GDM1 (cell line): ENCODE measurements at places on chromosomes 6 and 20.

GRCh38 chr20:51584737-51585136, 42.2 kb upstream of the NFATC2 start:
- no peak for DNase-seq

GRCh38 chr6:133767357-133767970, 121.4 kb upstream of the TCF21 start:
- DNase-seq: no peak

GRCh38 chr20:25318471-25319240, 70.8 kb downstream of the PYGB start:
- no peak for DNase-seq

GRCh38 chr6:56911847-56912246, 43.1 kb upstream of the BEND6 start:
- DNase-seq: no peak

GRCh38 chr20:60024245-60024644, 66.0 kb downstream of the CDH26 start:
- DNase-seq: no peak

DNA sequence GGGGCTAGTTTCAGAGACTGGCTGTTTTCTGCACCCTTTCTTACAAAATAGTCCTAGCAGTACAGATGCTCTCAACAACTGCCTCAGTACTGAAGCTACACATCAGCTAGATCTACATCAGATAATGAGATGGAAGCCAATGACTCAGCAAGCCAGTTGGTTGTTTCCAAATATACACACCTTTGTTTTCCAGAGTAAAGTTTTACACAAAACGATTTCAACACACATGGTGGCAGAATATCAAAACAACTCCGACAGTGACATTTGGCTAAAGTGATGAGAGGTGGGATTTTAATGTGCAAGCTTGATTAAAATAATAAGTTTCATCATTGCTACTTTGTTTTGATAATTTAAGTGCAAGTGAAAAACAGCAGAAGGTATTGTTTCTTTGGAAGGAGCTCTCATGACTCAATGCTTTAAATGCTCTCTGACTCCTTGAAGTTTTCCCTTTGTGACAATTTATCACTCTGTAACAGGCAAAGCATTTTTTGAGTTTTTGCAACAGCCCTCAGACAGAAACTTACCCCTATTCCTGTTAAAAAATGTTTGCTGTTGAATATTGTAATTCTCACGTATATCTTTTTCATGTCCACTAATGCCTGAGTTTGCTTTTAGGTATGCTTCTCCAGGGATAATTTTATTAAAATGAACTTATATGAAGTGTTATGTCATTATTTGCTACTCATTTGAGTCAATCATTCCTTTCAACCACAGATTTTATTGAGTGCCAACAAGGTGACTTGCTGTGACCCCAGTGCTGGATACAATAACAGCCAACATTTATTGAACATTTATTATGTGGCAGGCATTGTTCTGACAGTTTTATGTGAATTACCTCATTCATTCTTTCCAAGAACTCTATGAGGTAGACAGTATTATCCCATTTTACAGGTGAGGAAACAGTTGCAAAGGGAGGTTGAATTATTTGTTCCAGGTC, 882.0 kb downstream of the TFAP2A start:
- no peak for DNase-seq

GRCh38 chr6:18392346-18392877, 5.3 kb downstream of the RNF144B start:
- no peak for DNase-seq

GRCh38 chr6:4677011-4677750, 99.0 kb upstream of the CDYL start:
- no peak for DNase-seq

DNA sequence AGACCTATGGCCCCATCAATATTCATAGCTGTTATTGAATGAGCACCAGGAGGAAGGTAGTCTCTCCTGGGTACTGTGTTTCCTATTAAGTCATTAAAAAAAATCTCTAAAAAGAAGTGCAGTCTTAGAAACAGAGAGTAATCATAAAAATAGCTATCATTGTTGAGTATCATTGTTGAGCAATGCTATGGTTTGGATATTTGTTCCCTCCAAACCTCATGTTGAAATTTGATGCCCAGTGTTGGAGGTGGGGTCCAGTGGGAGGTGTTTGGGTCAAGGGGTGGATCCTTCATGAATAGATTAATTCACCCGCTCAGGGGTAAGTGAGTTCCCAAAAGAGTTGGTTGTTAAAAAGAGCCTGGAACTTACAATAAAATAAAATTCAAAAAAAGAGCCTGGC, 88.1 kb upstream of the IYD start:
- DNase-seq: no peak

DNA sequence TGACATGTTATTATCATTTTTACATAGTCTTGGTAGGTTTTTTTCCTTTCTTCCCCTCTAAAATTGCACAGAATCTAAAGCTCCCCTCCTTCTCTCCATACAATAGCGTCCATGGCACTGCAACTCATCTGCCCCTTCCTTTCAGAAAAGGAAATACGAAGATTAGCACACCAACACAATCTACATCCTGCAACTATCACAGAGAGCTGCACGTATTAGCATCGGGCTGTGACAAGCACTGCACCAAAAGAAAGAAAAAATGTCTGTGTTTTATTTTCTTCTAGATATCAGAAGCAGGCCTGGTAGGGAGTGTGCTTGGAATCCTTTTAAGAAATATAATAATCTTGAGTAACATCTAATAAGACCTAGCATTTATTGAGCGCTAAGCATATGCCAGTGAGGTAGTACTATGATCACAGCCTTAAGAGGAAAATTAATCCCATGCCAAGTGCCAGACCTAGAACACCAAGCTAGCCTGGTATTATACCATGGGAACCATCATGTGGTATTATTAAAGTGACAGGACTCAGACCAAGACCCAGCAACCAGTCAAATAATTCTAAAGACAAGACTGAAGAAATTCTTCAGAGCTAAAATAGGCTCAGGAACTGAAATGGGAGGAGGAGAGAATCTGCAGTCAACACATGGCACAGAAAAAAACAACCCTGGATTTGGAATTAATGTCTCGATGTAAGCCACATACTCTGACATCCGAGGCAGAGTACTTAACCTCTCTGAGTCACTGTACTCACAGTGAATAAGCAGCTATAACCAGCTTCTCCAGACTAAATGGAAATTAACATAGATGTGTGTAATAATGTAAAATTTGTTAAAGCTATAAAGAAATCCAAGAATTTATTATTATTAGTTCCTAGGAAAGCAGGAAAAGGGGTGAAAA, 124.3 kb downstream of the IPCEF1 start:
- no peak for DNase-seq

DNA sequence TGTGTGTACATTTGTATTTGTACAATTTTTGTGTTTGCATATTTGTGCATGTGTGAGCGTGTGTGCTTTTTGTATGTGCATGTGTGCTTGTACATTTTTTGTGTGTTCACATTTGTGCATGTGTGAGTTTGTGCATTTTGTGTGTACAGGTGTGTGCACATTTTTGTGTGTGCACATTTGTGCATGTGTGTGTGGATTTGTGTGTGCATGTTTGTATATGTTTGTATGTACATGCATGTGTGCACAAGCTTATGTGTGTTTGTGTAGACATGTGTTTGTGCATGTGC, 28.9 kb downstream of the PRR18 start:
- DNase-seq: no peak

GRCh38 chr6:87687296-87687695, 14.7 kb downstream of the AKIRIN2 start:
- DNase-seq: no peak

DNA sequence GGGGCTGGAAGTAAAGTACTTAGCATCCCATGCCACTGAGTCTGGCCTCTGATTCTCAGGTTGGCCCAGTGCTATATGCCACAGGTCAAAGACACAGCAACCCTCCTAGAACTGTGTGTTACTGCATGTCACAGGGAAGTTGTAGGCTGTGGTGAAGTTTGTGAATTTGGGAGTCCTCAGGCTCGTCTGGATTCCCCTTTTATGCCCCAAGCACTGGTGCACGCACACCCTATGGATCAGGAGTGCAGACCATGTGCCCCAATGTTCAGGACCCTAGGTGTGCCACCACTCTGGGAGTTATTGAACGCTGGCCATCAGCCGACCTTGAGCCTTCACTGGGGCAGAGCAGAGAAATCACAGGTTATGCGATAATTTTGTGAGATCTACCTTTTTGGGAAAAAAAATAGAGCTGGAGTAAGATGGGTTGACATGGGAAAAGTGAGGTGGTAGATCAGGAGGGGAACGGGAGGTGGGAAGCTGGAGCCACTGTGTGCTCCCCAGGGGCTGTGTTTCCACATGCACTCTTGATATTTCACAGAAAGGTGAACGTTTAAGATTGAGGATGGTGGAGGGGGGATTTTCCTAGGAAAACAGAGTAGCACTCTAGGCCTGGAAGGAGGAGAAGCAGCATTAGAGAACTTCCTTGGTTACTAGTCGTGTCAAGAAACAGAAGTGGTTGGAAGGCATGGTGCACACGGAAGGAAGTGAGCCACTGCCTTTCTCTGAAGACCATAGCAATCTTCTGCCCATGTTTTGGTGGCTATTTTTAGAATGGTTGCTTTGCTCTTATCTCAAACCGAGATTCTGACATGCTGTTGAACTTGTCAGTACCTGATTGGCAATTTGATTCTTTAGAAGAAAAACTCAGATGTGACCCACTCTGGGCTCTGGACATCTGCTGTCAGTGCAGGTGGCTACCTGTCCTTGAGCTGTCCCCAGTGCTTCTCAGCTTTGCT, 44.1 kb downstream of the DUSP22 start:
- DNase-seq: no peak

DNA sequence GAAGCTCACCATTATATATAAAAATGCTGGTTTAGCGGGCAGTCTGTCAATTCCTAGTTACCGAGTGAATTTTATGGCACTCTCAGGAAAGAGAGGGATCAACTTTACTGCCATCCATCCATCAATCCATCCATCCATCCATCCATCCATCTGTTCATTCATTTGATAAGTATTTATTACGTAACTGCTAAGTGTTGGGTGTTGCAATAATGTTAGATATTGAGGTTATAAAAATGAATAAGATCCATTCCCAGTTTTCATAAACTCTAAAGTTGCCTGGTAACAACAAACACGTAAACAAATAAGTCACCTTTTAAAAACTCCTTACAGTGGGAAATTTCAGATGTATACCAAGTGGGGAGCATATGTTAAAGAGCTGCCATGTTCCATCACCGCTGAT, 36.8 kb downstream of the SASH1 start:
- no peak for DNase-seq

GRCh38 chr6:135853227-135853626, 1.7 kb downstream of the PDE7B start:
- DNase-seq: no peak

GRCh38 chr6:41288754-41289129, 2.3 kb upstream of the TREM1 start:
- no peak for DNase-seq

- DNase-seq: no peak
Observed at GRCh38 chr6:115972679-115973078, 88.0 kb downstream of the FRK start.

GRCh38 chr6:85756982-85757381, 114.3 kb upstream of the SYNCRIP start:
- DNase-seq: no peak

DNA sequence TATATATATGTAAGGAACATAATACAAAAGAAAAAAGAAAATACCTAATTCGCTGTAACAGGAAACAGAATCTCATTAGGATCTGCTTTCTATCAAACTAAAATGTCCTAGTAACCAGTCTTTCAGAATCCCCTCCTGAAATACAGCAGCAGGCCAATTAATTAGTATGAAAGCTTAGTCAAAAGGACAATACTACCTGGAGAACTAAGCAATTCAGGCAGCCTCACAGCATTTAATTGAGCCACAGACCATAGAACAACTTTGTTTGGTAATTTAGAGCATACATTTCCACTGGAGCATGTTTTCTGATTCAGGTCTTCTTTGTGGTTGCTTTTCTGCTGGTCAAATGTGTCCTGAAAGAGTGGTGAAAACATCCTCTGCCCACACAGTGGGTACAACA, 516.0 kb downstream of the LMBRD1 start:
- DNase-seq: no peak

DNA sequence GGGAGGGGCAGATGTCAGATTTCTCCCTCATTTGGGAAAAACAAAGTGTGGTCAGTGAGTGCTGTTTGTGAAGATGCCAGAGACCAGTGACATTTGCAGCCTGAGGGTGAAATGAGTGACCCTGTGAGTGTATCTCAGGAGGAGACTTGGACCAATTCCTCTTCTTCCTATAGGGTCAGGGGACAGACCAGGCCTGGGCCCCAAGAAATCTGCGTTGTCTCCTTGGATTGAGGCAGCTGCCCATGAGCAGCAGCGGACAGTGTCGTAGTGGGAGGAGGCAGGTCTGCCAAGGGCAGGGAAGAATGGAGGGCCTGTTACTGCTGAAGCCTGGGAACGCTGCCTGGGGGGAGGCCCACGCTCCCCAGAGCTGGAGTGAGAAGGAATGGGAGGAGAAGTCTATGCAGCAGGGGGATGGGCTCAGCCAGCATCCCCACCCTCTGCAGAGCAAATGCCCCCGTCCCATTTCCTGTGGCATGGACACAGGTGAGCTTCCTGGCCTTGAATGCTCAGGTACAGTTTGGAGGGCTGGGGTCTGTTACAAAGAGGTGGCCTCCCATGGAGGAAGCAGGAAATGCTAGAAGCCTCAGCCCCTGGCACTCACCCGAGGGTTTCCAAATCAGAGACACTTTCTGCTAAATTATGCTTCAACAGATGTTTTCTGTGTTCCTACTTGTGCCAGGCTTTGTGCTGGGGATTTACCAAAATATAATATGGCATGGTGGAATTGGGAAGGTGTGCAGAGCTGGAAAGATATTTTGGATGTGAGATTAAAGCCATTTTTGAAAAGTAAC, 29.8 kb downstream of the DAAM2 start:
- DNase-seq: no peak

DNA sequence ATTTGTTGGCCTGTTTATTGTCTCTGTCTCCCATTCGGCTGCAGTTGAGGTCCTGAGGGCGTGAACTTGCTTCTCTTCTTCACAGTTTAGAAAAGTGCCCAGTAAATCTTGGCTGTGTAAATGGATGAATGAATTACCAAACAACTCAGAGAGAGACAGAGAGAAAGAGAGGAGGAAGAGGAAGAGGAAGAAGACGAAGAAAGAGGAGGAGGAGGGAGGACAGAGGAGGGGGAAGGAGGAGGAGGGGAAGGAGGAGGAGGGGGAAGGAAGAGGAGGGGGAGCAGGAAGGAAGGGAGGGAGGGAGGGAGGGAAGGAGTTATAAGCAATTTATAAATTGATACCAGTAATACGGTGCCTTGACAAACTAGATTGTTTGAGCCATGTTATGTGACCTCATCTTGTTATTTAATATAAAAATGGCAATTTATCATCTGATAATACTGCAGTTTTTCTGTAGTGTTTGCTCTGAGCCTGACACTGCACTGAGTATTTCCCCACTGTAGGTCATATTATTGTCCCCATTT, 18.7 kb downstream of the HCK start:
- no peak for DNase-seq

DNA sequence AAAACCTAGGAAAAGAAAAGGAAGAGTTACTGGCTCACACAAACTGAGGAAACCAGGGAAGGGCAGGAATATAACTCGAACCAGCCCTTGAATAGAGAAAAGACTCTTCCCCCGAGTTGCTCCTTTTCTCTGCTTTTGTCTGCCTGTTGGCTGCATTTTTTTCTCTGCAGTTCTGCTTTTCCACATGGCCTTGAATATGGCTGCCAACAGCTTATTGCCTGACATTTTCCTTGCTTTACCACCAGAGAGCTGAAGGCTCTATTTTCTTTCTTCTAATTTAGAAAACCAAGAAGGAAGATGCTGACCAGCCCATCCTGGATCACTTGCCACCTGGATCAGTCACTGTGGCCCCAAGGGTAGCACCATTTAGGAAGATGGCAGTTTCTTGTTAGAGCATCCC, 164.8 kb upstream of the MAN1A1 start:
- DNase-seq: no peak

- no peak for DNase-seq
Observed at GRCh38 chr20:23754731-23755130, 4.0 kb upstream of the CST1 start.

- DNase-seq: no peak
Observed at GRCh38 chr6:157302736-157303135, 20.6 kb downstream of the TMEM242 start.
